Forelimb muscle (tissue), 1 donor: ENCODE measurements at places on chromosomes 3 and 15.

DNA sequence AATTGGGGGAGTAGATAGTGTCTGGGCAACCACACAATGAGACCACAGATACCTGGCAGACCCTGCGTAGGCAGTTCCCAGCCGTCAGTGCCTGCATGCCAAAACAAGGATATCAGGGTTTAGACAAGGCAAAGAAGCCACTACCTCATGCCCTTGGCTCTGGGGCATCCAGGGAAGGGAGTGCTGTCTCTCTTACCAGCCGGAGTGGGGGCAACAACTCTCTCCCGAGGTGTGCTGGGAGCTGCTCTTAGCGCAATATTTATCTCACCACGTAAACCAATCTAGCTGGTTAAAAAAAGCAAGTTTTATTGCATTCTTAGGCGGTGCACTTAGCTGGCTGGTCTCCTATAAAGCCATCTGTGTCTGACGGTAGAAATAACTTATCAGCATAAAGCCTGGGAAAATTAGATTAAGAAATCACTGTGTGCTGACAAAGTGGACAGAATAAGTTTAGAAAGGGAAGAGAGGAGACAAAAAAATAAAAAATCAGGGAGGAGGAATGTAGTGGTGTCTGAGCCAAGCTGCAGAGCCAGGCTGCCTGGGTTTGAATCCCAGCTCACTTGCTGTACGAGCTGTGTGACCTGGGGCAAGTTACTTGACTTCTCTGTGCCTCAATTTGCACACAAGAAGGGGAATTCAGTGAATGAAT, 273.2 kb downstream of the PDZRN3 start:
- no peak for DNase-seq

GRCh38 chr3:2714834-2715233, 395.3 kb downstream of the IL5RA start:
- DNase-seq = no peak

DNA sequence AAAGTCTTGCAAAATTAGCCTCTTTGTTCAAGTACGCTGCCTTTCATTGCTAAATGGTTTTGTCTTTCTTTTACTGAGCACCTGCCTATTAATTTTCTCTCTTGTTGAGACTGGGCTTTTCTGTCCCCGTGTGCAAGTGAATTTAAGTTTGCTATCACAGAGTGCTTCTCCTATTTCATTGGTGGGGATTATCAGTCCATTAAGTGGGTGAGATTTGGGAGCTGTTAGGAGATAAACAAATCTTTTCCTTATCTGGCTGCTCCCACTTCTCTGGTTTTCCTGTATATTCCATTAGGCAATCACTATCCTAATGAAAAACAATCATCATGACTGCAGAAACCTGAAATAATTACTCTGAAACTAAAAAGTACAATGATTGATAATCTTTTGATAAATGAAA, 254.2 kb downstream of the NR1D2 start:
- no peak for DNase-seq

- DNase-seq = no peak
Observed at GRCh38 chr15:87243474-87243873, 1013.1 kb downstream of the NTRK3 start.
